Right lobe of liver (tissue), 6 donors: ENCODE measurements at places on chromosomes 16 and 17. TPM values are rescaled to one million over a fixed set of nuclear protein-coding genes. Genes with fewer than 3 reads are reported as not detected.
A peak's percentile ranks its signal among the peaks of the same experiment; 100 is the strongest.

FBXL20 gene
- 6.5 TPM for total RNA-seq

GRCh38 chr17:31582151-31582907, 190.9 kb downstream of the RAB11FIP4 start:
- no peak for DNase-seq
- no peak overlapping the region for H3K4me3 ChIP-seq
- no peaks in the 10 kb centered on the region for H3K36me3 ChIP-seq

AXIN2 gene
- 2.4 TPM for total RNA-seq

KATNB1 gene
- 5.6 TPM for total RNA-seq

GRCh38 chr17:16374146-16374938, 6.5 kb upstream of the UBB start:
- no peak for DNase-seq
- no peaks in the 10 kb centered on the region for H3K36me3 ChIP-seq

- peaks cover 71% of the 10 kb centered on the region for H3K36me3 ChIP-seq
- H3K4me3 ChIP-seq = no peak overlapping the region
- H3K27ac ChIP-seq = no peak overlapping the region
- no peaks in the 10 kb centered on the region for H3K27me3 ChIP-seq
- H3K4me1 ChIP-seq = peaks cover 5% of the 10 kb centered on the region
These were observed 22.2 kb downstream of the USP22 start for GRCh38 chr17:21020622-21021021.

DNA sequence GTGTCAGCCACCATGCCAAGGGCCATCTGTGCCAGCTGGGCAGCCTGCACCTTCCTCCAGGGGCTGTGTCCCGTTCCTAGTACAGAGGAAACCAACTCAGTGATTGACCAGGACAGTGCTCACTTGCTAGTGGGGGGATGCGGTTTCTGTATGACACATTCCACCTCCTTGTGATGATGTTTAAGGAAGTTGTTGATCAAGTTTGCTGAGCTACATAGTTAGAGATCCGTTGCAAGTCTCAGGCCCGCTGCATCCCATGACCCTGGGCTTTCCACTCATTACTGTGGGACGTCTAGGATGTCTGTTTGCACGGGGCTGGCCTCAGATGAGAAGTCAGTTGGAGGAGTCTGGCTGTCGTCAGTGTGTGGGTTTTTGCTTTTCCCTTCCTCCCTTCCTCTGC, 33.6 kb downstream of the RNF213 start:
- no peak overlapping the region for H3K4me3 ChIP-seq
- peaks cover 7% of the 10 kb centered on the region for H3K4me1 ChIP-seq
- peak; percentile 63 for DNase-seq
- no peaks in the 10 kb centered on the region for H3K27me3 ChIP-seq

- H3K4me3 ChIP-seq = no peak overlapping the region
- DNase-seq = no peak
- H3K4me1 ChIP-seq = no peaks in the 10 kb centered on the region
- H3K27me3 ChIP-seq = no peaks in the 10 kb centered on the region
- no peak overlapping the region for H3K27ac ChIP-seq
These were observed 152.6 kb upstream of the CACNG5 start for GRCh38 chr17:66682283-66682682.

MT1M gene
- total RNA-seq = 569 TPM

GRCh38 chr17:9002606-9003354, 18.5 kb upstream of the NTN1 start:
- peaks cover 15% of the 10 kb centered on the region for H3K27me3 ChIP-seq
- H3K27ac ChIP-seq = no peak overlapping the region
- H3K4me1 ChIP-seq = no peaks in the 10 kb centered on the region
- no peaks in the 10 kb centered on the region for H3K36me3 ChIP-seq
- peak overlapping the region; percentile 43 for H3K4me3 ChIP-seq

- no peak overlapping the region for H3K4me3 ChIP-seq
- no peak overlapping the region for H3K27ac ChIP-seq
- H3K27me3 ChIP-seq = no peaks in the 10 kb centered on the region
- no peaks in the 10 kb centered on the region for H3K4me1 ChIP-seq
- DNase-seq = no peak
These were observed 578.7 kb upstream of the CDH11 start for GRCh38 chr16:65700596-65700995.

DNA sequence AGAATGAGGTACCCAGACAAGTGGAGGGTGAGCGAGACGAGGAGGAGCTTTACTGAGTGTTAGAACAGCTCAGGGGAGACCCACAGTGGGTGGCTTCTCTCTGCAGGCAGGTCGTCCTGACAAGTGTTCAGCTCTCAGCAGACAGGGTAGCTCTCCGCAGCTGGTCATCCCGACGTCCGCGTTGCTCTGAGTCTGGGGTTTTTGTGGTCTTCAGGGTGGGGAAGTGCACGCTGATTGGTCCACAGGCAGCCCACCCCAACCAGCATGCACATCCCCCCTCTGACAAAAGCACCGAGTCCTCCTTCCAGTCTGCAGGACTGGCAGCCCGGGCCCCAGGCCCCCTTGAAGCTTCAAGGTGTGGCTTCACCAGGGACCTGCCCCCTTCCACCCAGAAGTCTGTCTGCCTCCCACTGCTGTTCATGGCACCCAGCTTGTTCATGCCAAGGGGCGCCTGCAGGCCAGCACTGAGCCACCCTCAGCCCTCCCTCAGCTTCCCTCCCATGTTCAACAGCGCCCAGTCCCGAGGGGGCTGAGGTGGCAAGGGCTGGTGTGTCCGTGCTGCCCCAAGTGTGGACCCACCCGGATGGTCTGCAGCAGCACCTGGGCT, 19.9 kb upstream of the WDR45B start:
- H3K36me3 ChIP-seq = no peaks in the 10 kb centered on the region
- H3K4me1 ChIP-seq = no peaks in the 10 kb centered on the region
- DNase-seq = no peak
- H3K27ac ChIP-seq = no peak overlapping the region

GRCh38 chr17:18327556-18327955, 12.5 kb downstream of the SMCR8 start:
- peaks cover 6% of the 10 kb centered on the region for H3K36me3 ChIP-seq
- H3K27me3 ChIP-seq = no peaks in the 10 kb centered on the region
- no peak for DNase-seq
- H3K4me3 ChIP-seq = no peak overlapping the region
- no peaks in the 10 kb centered on the region for H3K4me1 ChIP-seq

- no peak for DNase-seq
- no peaks in the 10 kb centered on the region for H3K36me3 ChIP-seq
- H3K27ac ChIP-seq = no peak overlapping the region
These were observed 481.4 kb downstream of the XYLT1 start for GRCh38 chr16:16989368-16989767.

- no peaks in the 10 kb centered on the region for H3K36me3 ChIP-seq
- peaks cover 10% of the 10 kb centered on the region for H3K4me1 ChIP-seq
- peak overlapping the region; percentile 51 for H3K4me3 ChIP-seq
- H3K27me3 ChIP-seq = no peaks in the 10 kb centered on the region
- peak overlapping the region; percentile 94 for H3K27ac ChIP-seq
These were observed 1.5 kb downstream of the GRB7 start for GRCh38 chr17:39738983-39739884.

DNA sequence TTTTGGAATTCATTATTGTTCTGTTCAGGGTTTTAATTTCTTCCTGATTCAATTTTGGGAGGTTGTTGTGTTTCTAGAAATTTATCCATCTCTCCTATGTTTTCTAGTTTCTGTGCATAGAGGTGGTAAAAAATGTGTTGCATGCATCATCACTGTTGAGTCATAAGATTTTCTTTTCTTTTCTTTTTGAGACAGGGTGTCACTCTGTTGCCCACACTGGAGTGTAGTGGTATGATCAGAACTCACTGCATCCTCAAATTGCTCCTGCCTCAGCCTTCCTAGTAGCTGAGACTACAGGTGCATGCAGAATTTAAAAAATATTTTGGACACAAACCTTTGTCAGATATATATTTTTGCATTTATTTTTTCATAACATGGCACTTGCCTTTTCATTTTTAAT, 184.8 kb downstream of the BCAS3 start:
- no peaks in the 10 kb centered on the region for H3K27me3 ChIP-seq
- DNase-seq = no peak
- H3K36me3 ChIP-seq = no peaks in the 10 kb centered on the region
- no peak overlapping the region for H3K4me3 ChIP-seq

- no peak for DNase-seq
- no peaks in the 10 kb centered on the region for H3K4me1 ChIP-seq
- H3K4me3 ChIP-seq = no peak overlapping the region
- no peaks in the 10 kb centered on the region for H3K36me3 ChIP-seq
- no peak overlapping the region for H3K27ac ChIP-seq
These were observed 2.1 kb downstream of the KCNH4 start for GRCh38 chr17:42178817-42179216.
